Activated naive CD8-positive, alpha-beta T cell treated with anti-CD3 and anti-CD28 coated beads, Interleukin-2, amount 50 U/mL, for 16 hours (primary cell): ENCODE measurements at places on chromosomes 5 and 9.

GRCh38 chr9:101054657-101055056, 26.1 kb downstream of the PLPPR1 start:
- DNase-seq, result no peak

DNA sequence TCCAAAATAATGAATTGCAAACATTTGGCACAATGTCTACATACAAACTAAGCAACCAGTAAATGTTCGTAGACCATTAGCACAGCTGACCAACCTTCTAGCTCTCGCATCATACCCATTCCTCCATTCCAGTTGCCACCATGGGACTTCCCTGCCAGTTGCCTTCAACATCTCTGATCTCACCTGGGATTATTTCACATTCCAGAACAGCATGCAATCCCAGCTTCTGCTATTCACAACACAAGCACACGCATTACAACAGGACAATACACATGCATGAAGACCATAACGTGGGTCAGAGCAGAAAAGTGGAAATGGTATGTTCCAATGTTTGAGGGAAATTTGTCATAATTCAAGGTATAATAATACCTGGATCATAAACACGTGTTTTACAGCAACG, 848.2 kb upstream of the DMAC1 start:
- no peak for DNase-seq

GRCh38 chr9:969310-970150, 6.9 kb upstream of the DMRT3 start:
- DNase-seq, result no peak

DNA sequence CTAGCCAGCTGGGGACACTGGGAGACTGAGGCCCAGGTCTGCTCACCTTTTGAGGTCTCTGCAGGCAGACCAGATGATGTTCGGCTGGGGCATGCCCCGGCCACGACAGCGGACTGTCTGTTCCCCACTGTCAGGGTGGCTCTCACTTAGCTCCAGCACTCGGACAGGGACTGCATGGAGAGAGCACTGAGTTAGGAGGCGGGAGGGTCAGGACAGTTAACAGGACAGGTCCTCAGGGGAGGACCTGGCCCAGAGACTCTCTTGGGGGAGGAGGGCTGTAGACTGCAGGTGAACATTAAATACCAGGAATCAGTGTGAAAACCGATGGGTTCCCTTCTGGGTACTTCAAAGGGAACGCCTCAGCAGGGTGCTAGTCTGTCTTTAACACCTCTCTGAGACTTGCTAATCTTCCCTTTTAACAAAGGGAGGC, 25.1 kb downstream of the PDGFRB start:
- DNase-seq, result no peak

- DNase-seq, result no peak
These were observed 35.8 kb downstream of the PTCH1 start for GRCh38 chr9:95481000-95481399.

GRCh38 chr9:77022783-77023440, 3.5 kb downstream of the FOXB2 start:
- DNase-seq, result no peak

DNA sequence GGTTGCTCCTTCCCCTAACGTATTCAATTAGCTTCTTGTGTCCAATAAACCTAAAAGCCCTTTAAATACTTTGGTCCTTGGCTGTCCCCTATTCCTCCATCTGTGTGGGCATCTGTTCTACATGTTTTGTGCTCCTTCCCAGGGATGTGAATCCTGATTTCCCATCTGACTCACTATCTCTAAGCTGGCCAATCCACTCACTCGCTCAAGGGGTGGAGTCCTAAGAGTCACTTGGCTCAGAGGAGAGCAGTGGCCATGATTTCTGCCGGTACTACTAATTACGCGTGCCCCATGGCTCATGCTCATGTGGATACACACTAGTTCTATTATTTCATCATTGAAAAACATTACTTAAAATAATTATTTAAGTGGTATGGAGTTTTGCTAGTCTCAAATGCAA, 89.6 kb downstream of the TAF11L14 start:
- DNase-seq, result no peak

- no peak for DNase-seq
These were observed 299.6 kb upstream of the GRIN3A start for GRCh38 chr9:102038006-102038405.

DNA sequence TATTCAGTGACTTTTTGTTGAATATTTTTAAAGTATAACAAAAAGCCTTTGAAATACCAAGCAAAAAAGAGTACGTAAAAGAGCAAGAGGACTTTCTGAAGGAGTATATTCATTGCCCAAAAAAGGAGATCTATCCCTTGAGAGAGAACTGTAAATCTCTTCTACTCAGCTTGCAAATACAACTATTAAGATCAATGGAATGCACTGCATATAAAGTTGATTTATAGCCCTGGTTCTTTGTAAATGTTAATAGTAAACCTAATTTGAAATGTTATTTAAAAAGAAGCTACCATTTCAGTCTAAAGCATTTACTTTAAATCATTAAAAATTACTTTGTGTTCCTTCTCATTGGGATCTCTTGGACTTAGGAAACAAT, 168.1 kb downstream of the PDE4D start:
- DNase-seq, result no peak

DNA sequence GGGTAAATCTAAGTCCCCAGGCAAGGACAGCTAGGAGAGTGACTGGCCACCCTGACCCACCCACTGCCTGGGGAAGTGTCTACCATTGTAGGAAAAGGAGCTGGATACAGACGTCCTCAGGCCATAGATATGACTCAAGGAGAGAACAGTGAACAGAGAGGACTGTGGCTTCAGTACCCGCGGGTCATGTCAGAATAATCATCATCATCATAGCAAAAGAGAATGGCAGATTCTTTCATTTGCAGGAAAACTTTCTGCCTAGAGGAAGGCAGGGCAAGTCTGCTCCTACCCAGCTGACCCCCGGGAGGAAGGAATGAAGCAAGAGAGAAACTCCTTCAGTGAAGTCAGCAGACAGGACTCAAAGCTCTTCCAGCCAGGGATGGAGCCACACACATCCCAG, 52.2 kb upstream of the UBTD2 start:
- no peak for DNase-seq

- no peak for DNase-seq
These were observed 18.0 kb downstream of the PRUNE2 start for GRCh38 chr9:76887951-76888350.

GRCh38 chr9:81871695-81872094, 56.5 kb upstream of the SPATA31D4 start:
- no peak for DNase-seq

DNA sequence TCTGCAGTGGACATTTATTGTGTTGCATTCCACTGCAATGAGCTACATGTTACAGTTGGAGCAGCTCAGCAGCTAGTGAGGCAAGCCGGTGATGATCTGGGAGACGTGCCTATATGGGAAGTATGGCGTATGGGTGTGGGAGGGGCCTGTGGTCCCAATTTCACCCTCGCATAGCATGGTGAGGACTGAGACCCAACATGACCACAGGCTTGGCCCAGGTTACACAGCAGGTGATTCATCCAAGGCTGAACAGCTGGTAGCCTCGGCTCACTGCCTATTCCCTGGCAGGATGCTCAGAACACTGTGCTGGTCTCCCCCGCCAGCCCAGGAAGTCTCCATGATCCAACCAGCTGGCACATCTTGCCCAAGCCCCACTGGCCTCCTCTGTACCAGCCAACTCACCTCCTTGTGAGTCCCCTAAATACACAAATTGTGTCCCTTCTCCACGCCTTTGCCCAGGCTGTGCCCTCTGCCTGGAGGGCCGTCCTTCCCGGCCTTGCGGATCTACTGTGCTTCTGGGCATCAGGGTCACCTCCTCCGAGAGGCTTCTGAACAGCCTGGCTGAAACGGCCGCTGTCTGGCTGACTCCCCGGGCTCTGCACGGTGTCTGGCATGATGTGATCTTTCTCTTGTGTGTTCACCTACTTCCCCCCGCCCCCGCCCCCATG, 81.4 kb downstream of the NSUN2 start:
- DNase-seq, result no peak

DNA sequence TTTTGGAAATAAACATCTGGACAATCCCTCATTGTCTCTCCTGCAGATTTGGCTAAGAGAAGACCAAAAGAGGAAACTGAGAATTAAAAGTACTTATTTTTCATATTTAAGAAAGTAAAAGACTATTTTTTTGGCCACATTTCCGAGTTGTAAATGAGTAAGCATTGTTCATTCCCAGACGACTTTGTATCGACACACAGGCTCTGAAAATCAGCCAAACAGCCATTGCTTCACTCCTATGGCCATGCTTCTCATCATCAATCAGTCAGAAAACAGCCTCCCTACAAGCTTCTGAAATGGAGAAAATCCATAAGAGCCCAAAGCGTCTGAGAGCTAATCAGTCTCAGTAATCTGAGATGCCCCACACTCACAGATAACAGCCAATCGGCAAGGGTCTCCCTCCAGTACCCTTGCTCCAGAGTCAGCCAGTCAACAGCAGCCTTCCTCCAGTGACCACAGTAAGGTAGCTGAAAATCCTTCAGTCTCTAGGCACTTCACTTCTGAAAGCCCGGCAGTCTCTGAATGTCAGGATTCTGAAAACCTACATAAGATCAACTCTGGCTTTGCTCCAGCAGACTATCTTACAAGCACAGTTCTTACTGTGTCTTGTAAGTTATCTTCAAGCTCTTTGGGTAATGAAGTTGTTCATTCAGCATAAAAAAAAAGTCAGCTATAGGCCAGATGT, 30.9 kb downstream of the CDO1 start:
- DNase-seq, result no peak

DNA sequence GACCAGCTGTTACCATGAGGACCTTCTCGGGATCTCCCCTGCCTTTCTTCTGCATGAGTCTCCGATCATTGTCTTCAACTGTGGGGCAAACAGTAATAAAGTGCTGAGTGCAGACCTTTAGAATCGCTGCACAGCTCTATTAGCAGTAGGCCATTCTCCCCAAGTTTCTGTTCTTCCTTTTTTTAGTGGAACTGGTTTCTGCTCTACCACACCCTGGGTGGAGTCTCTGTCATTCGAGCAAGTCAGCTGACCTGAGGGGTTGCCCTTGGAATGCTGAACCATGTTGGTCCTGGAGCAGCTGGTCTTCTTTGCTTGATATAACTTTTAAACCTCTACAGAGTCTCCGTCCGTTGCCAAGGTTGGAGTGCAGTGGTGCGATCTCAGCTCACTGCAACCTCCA, 33.4 kb upstream of the GNPDA1 start:
- DNase-seq, result no peak

DNA sequence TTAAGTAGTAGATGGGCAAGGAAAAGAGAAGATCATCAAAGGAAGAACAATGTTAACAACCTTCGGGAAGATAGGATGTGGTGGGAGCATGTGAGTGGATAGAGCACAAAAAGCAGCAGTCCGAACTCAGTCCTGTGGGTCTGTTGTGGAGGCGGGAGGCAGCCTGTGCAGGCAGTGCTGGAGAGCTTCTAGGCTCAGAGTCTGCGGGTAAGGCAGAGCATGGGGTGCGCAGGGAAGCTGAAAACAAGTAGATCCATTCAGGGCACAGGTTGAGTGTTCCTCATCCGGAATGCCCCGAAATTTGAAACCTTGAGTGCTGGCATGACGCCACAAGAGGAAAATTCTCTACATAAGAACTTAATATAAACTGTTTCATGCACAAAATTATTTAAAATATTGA, 84.9 kb downstream of the PPIC start:
- DNase-seq, result no peak

GRCh38 chr9:31103836-31104235, 1280.6 kb upstream of the ACO1 start:
- DNase-seq, result no peak

DNA sequence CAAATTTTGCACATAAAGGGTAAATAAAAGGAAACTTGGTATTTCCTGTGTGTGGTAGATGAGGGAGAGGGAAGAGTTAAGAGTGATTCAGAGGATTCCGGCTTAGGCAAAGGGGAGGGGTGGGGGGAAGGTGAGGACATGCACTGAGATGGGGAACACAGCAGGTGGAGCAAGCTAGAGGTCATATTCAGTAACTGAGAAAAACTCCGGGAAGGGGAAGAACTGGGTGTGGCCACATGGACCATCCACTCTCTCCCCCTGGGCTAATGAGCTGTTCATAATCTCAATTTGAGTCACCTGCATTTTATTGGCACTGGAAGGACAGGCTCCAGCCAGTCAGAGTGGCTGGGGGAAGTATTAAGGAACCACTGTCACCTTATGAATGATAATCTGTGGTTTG, 45.1 kb upstream of the UGCG start:
- DNase-seq, result no peak

- DNase-seq, result no peak
These were observed 226.5 kb upstream of the MAP3K1 start for GRCh38 chr5:56588636-56589480.

DNA sequence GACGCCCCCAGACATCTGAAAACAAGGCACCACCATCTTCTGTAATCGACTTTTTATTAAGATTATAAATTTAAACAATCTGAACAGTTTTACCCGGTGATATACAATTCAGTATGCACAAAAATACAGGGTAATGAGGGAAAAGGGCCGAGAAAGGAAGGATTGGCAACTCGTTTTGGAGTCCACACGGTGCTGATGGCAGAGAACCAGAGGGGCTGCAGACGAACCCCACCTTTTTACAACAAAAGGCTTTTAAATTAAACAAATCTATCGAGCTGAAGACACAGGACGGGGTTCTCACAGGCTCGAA, 2.6 kb downstream of the IER5L start:
- DNase-seq, result no peak

DNA sequence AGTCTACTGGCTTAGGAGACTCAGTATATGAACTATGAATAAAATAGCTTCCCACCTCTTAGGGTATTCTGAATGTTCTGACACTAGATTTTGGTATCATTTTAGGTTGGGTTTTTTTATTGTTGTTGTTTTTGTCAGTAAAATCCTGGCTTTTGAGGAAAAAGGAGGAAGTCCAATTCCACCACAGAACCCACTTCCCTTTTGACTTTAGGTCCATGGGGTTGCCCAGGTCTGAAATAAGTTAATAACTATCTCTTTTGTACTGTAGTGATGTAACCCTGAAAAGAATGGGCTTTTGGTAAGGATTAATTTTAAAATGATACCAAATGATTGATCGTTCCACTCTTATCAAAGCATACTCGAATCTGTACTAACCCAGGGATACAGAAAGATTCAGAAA, 29.1 kb upstream of the IL12B start:
- no peak for DNase-seq

DNA sequence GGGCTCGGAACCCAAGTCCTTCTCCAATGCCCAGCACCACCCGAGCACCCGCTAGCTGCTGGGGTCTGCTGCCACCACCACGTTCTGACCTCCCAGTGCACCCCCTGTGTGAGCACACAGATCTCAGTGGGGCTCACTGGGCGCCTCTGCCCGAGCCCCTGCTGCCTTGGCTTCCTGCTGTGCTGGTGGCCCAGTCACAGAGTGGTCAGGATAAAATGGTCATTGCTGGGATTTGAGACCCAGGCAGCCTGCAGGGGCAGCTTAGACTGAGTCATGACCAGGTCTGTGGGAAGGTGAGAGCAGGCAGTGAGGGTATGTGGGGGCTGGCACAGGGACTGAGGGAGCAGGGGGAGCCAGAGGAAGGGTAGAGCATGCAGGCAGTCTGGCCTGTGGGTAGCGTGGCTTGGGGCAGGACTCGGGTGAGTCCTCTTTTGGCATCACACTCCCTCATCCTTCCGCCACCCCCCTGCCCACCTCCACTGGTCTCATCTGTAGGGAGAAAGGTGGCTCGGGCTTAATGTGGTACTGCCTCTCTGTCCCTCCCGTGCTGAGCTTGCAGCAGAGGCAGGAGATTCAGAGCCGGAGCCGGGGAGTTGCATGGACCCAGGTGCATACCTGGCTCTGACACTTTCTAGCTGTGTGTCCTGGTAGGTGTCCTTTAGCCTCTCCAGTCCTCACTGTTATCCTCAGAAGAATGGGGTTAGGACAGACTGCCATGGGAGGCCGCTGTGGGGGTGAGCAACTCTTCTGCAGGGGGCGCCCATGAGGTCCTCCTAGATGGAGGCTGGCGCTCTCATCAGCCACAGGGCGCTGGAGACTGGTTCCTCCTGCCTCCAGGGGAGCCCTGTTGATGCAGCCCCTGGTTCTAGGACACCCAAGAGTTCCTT, 32.1 kb downstream of the USP20 start:
- DNase-seq, result no peak
